ENCODE measurements at places on chromosomes 6 and 20. TPM values are rescaled to one million over a fixed set of nuclear protein-coding genes. Genes with fewer than 3 reads are reported as not detected.

The TCF15 gene
- not detected for total RNA-seq

DNA sequence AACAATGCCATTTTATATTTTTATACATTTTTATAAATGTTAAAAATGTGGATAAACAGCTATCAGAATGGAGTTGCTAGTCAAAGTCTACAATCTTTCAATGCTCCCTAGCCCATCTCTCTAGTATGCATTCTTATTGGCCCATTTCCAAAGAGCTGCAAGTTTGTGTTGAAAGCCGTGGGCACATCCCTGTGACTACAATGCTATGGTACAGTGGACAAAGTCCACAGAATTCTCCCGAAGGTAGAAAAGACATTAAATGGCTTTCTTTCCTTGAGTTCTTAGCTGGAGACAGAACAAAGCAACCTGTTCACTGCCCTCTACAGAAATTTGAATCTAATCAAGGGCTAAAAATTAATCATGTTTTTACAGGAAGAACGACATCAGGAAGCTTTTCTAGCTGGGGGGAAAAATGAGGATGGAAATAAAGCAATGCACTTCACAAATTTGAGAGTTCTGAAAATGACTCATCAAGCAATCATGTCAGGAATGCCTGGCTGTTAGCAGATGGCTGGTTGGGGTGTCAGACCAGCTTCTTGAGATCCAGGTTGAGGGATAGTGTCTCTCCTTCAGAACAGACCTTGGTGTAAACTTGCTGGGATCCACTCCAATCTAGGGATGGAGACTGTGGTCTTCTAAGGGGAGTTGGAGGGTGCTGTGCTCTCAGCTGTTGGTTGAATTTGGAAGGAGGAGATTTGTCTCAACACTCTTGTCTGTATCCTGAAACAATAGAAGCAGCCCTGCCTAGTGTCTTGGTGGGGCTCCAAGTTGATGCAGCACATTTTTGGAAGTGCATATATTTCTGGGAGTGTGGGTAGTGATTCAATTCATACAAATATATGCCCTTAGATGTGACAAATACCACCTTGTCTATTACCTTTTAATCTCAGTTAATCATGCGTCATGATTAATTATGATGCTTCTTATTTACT is 143.4 kb upstream of the PHACTR1 start:
- ATAC-seq: no peak

GRCh38 chr6:134145786-134146185 is 93.4 kb upstream of the SLC2A12 start:
- no peak for ATAC-seq

- ATAC-seq: no peak
Measured at GRCh38 chr6:28807682-28808280, 116.0 kb downstream of the TRIM27 start.

GRCh38 chr6:40358473-40359460 is 228.4 kb downstream of the LRFN2 start:
- peak; percentile 50 for ATAC-seq

DNA sequence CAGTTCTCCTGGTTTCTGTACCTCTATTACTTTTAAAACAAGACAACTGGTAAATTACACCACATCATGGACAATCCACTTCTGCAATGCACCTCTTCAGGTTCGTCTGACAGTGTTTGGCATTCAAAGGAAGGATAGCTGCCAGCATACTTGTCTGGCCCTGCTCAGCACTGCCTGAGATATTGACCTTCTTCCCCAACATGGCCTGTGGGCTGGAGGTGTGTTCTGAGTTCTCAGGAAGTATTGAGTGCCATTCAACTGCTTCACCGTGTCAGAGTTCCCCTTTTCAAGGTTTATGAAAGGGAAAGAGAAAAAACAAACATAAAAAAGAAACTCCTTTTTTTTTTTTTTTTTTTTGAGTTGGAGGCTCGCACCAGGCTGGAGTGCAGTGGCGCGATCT is 267.9 kb upstream of the SASH1 start:
- ATAC-seq: peak; percentile 93

DNA sequence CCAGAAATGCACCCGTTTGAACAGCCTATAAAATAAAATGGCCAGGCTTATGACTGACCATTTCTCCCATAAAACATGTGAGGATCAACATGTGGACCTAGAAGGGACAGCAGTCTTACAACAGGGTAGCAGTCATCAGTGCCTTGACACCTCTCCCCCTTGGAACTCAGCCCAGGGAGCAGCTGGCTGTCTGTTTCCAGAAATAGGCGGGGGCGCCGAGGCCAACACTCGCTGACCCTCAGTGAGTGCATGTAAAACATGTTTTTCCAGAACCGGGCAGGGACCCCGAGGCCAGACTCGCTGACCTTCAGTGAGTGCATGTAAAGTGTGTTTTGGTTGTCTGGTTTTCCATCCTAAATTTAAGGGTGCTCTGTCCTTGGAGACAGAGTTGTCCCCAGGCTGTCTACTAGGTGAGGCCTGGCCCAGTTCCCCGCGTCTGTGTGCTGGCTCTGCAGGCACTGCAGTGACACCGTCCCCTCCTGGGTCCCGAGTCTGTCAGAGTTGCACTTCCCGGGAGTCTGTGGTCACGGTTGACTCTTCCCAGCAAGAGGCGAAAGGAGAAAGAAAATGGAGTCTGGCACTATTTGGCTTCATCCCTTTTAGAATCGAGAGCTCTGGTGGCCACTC is 19.8 kb upstream of the ADRM1 start:
- ATAC-seq: no peak

DNA sequence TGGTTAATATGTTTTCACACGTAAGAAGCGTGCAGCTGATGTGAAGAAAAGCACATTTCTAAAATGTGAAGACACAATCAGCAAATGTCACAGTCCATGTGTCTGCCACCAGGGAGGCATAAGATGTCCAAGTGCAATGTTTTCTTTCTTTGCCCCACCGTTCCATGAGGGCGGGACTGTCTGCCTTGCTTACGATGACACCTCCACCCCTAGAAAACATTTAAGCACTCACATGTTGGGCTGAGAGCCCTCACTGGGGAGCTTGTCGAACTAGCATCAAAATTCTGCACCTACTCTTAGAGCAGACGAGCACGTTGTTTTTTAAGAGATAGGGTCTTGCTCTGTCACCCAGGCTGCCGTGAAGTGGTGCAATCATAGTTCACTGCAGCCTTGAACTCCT is 57.6 kb downstream of the PSMG4 start:
- no peak for ATAC-seq

- no peak for ATAC-seq
Measured at GRCh38 chr6:42007286-42008137, 42.8 kb upstream of the TAF8 start.
